ENCODE measurements at places on chromosomes 3 and 15. TPM values are rescaled to one million over a fixed set of nuclear protein-coding genes. Genes with fewer than 3 reads are reported as not detected.

DNA sequence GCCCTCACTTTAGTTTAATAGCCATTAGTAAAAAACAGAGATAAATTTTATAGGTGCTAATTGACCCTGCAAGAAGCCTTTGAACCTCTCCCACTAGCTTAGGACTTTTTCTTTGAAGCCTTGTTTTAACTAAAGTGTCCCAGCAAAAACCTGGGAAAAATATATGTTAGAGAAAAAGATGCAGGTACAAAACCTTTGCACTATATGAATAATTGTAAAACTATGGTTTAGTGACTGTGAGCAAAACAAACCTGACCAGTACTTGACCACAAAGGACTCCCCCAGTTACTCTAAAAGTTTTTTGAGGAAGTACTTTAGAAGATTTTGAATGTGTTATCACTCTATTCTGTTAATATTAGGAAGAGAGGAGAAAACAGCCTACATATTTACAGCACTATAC, 123.3 kb upstream of the TP63 start:
- DNase-seq = no peak

FAM107A gene
- not detected for total RNA-seq

GRCh38 chr15:50355980-50356379, 982 bp upstream of the GABPB1 start:
- no peak for DNase-seq

HCLS1 gene
- 0.45 TPM for total RNA-seq

CCDC39 gene
- total RNA-seq = not detected

CELSR3 gene
- 35.4 TPM for total RNA-seq

DNA sequence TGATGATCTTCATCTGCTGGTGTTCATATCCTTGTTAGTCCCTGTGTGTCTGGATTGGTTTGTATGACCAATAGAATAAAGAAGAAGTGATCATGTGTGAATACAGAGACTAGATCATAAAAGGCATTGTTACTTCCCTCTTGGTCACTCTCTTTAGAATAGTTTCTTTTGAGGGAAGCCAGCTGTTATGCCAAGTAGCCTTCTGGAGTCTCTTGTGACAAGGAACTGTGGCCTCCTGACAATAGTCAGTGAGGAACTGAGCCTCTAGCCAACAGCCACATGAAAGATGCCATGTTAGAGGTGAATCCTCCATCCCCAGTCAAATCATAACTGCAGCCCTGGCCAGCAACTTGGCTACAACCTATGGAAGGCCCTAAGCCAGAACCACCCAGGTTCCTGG, 63.0 kb upstream of the SMAD3 start:
- no peak for DNase-seq
